ENCODE measurements at places on chromosomes 2 and 18.
A peak's percentile ranks its signal among the peaks of the same experiment; 100 is the strongest.

- no peak for DNase-seq
Observed at GRCh38 chr2:67399144-67399543, 2.0 kb downstream of the ETAA1 start.

GRCh38 chr2:76323381-76323780, 612.7 kb upstream of the GCFC2 start:
- DNase-seq: no peak

DNA sequence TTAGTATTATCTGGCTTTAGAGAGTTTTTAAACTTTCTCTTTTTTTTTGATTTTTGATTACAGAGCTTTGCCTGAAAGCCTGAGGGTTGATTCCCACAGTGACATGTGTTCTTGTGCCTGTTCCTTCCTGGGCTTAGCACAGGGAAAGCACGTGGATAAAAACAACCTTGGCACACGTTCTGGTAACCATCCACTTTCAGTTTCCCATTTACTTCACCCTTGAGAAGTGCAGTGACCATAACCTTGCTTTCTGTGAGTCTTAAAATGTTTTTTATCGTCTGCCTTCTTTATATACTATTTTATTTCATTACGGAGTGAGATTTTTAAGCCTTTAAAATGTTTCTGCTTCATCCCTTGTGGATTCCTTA, 11.5 kb downstream of the CD226 start:
- peak; percentile 46 for DNase-seq

- no peak for DNase-seq
Observed at GRCh38 chr18:37447962-37448888, 117.4 kb downstream of the CELF4 start.

GRCh38 chr2:160241251-160242137, 41.4 kb upstream of the ITGB6 start:
- DNase-seq: peak; percentile 80

GRCh38 chr2:52539026-52539970, 1228.3 kb upstream of the CHAC2 start:
- peak; percentile 70 for DNase-seq

- peak; percentile 94 for DNase-seq
Observed at GRCh38 chr2:8598295-8599165, 83.3 kb upstream of the ID2 start.
